ENCODE measurements at places on chromosomes 16 and 17. TPM values are rescaled to one million over a fixed set of nuclear protein-coding genes. Genes with fewer than 3 reads are reported as not detected.

DNA sequence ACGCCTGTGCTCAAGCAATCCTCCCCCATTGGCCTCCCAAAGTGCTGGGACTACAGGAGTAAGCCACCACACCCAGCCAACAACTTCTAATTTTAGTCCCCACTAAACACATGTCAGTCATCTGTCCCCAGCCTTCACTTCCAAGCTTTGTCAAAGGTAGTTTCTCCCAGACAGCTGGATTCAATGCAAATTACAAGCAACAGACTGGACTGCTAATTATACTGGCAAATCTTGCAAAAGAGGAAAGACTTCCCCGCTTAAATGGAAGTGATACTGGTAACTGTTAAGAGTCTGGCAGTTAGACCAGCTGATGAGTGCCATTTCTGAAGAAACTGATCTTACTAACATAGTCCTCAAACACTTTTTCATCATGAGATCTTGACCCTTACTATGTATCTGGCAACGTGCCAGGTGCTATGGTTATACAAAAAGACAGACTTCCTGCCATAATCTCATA, 8.2 kb upstream of the GGA2 start:
- peaks cover 4% of the 10 kb centered on the region for H3K4me1 ChIP-seq
- no peak overlapping the region for H3K27ac ChIP-seq
- DNase-seq: peak; percentile 33
- no peaks in the 10 kb centered on the region for H3K27me3 ChIP-seq

DNA sequence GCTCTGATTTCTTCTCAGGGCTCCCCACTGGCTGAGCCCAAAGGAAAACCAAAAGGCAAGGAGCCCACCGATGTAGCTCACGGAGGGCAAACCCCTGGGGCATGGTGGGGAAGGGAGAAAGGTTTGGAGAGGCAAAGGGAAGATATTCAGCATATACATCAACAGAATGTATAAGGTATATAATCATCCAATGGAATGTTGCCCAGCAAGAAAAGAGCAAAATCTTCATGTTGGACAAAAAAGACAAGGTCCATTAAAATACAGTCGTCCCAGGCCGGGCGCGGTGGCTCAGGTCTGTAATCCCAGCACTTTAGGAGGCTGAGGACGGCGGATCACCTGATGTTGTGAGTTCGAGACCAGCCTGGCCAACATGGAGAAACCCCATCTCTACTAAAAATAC, 1.6 kb downstream of the CPPED1 start:
- H3K4me1 ChIP-seq: peaks cover 3% of the 10 kb centered on the region
- DNase-seq: no peak
- H3K36me3 ChIP-seq: no peaks in the 10 kb centered on the region
- H3K27ac ChIP-seq: no peak overlapping the region
- H3K4me3 ChIP-seq: no peak overlapping the region

GRCh38 chr17:19718041-19718612, 1.7 kb upstream of the SLC47A2 start:
- no peak overlapping the region for H3K27ac ChIP-seq
- H3K36me3 ChIP-seq: no peaks in the 10 kb centered on the region
- no peak for DNase-seq
- peaks cover 43% of the 10 kb centered on the region for H3K4me1 ChIP-seq

- H3K27me3 ChIP-seq: no peaks in the 10 kb centered on the region
- DNase-seq: no peak
- H3K4me1 ChIP-seq: peaks cover 3% of the 10 kb centered on the region
- H3K36me3 ChIP-seq: peaks cover 3% of the 10 kb centered on the region
- H3K4me3 ChIP-seq: no peak overlapping the region
These were observed 40.1 kb downstream of the CPNE2 start for GRCh38 chr16:57132470-57132869.

- no peak overlapping the region for H3K4me3 ChIP-seq
- peaks cover 60% of the 10 kb centered on the region for H3K36me3 ChIP-seq
- no peak overlapping the region for H3K27ac ChIP-seq
- H3K4me1 ChIP-seq: no peaks in the 10 kb centered on the region
These were observed 25.6 kb downstream of the ATP6V0A1 start for GRCh38 chr17:42484304-42484703.

DNA sequence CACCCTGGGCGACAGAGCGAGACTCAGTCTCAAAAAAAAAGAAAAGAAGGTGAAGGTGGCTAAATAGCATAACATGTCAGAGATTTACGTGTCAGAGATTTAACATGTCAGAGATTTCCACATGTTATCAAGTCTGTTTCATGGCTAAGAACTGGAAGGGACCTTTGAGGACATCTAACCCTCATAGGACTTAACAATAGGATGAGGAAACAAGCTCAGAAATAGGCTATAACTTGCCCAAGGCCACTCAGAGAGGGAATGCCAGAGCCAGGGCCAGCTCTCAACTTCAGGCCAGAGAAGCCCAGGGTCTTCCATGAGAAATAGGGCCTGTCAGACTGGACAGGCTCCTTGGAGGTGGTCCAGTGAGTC, 26.8 kb upstream of the ZNF629 start:
- H3K27me3 ChIP-seq: no peaks in the 10 kb centered on the region
- peak overlapping the region; percentile 56 for H3K4me3 ChIP-seq
- H3K4me1 ChIP-seq: peaks cover 8% of the 10 kb centered on the region
- peak overlapping the region; percentile 74 for H3K27ac ChIP-seq
- no peak for DNase-seq

DNA sequence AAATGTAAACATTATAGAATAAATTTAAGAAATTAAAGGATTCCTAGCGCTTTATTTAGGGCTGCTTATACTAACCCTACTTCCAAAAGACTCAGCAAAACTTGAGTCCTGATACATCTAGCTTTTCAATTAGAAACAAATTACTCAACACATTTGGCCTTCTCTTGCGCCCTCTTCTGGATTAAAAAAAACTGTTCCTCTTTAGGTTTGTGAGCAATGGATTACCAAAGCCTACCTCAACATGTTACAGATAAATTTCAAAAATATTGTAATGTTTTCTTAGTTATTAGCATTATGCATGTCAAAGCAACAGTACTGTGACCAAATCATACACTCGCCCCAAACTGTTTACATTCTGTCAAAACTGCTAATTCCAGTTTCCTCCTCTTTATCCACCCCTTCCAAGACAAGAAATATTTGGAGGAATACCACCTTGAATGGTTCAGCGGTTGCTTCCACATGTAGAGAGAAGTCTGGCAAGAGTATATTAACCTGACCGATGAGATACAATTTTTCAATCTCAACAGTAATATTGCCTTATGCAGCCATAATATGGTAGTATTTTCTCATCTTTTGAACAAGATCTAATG, 2.7 kb downstream of the NUFIP2 start:
- H3K36me3 ChIP-seq: peaks cover 18% of the 10 kb centered on the region
- peak overlapping the region; percentile 56 for H3K4me3 ChIP-seq
- peaks cover 7% of the 10 kb centered on the region for H3K4me1 ChIP-seq

DNA sequence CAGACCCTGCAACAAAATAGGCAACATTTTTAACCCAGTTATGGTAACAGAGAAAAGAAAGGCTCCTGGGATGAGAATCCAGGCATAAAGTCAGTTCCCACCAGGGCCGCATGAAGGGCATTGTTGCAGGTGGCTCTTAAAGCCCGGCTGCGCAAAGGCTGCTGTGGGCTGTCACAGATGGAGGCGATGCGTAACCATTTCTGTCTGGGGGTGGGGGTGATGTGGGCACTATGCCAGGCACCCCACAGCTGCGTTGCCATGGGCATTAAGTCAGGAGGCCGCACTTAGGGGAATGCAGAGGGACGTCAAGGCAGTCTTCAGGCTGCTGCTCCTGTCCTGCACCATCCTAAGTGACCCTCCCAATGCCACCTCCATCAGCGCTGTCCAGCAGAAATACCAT, 228.4 kb downstream of the CPPED1 start:
- H3K27ac ChIP-seq: no peak overlapping the region
- H3K36me3 ChIP-seq: no peaks in the 10 kb centered on the region

- no peak for DNase-seq
- no peak overlapping the region for H3K4me3 ChIP-seq
- H3K4me1 ChIP-seq: no peaks in the 10 kb centered on the region
These were observed 8.6 kb upstream of the VAC14 start for GRCh38 chr16:70809392-70810060.

- H3K27me3 ChIP-seq: no peaks in the 10 kb centered on the region
- H3K4me3 ChIP-seq: no peak overlapping the region
- DNase-seq: peak; percentile 82
- peaks cover 69% of the 10 kb centered on the region for H3K4me1 ChIP-seq
- no peaks in the 10 kb centered on the region for H3K36me3 ChIP-seq
These were observed 262.5 kb downstream of the CBLN1 start for GRCh38 chr16:49019081-49019633.

- no peak overlapping the region for H3K27ac ChIP-seq
- H3K36me3 ChIP-seq: no peaks in the 10 kb centered on the region
- no peaks in the 10 kb centered on the region for H3K27me3 ChIP-seq
- no peak for DNase-seq
- H3K4me1 ChIP-seq: no peaks in the 10 kb centered on the region
These were observed 211.9 kb downstream of the PRKCA start for GRCh38 chr17:66514227-66514806.

DNA sequence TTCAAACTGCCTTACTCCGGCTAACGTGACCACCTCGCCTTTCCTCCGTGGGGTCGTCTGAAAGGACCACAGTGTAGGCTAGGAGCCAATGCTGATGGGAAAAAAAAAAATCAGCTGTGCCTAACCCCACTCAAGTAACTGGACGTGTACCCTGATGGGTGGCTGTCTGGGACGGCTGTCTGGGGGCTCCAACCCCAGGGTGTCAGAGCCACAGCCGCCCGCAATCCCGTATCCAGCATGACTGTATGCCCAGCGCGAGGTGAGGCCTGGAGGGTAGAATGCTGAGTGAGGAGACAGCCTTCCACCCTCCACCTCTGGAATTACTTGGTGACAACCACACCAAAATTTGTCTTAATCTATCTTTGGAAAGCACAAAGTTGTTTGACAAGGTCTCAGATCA, 2.8 kb downstream of the CSNK1D start:
- H3K27me3 ChIP-seq: no peaks in the 10 kb centered on the region
- DNase-seq: no peak
- peaks cover 51% of the 10 kb centered on the region for H3K36me3 ChIP-seq
- H3K4me1 ChIP-seq: peaks cover 44% of the 10 kb centered on the region

DNA sequence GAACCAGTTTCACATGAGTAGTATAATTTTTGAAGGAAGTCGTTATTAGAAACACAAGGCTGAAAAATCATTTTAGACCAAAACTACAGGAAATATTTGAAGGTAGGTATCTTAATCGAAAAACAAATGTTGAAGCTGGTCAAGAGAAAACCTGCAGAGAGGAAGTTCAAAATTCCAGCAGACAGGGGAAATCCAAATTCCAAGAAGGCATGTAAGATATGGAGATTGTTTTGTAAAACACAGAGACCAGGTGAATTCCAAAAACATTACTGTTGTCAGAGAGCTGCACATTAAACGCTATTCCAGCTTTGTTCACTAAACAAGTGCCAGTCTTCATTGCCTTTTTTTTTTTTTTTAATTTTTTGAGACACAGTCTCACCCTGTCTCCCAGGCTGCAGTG, 38.4 kb downstream of the ADAMTS18 start:
- H3K27ac ChIP-seq: no peak overlapping the region
- H3K4me1 ChIP-seq: no peaks in the 10 kb centered on the region
- H3K36me3 ChIP-seq: no peaks in the 10 kb centered on the region
- no peaks in the 10 kb centered on the region for H3K27me3 ChIP-seq
- no peak overlapping the region for H3K4me3 ChIP-seq

DNA sequence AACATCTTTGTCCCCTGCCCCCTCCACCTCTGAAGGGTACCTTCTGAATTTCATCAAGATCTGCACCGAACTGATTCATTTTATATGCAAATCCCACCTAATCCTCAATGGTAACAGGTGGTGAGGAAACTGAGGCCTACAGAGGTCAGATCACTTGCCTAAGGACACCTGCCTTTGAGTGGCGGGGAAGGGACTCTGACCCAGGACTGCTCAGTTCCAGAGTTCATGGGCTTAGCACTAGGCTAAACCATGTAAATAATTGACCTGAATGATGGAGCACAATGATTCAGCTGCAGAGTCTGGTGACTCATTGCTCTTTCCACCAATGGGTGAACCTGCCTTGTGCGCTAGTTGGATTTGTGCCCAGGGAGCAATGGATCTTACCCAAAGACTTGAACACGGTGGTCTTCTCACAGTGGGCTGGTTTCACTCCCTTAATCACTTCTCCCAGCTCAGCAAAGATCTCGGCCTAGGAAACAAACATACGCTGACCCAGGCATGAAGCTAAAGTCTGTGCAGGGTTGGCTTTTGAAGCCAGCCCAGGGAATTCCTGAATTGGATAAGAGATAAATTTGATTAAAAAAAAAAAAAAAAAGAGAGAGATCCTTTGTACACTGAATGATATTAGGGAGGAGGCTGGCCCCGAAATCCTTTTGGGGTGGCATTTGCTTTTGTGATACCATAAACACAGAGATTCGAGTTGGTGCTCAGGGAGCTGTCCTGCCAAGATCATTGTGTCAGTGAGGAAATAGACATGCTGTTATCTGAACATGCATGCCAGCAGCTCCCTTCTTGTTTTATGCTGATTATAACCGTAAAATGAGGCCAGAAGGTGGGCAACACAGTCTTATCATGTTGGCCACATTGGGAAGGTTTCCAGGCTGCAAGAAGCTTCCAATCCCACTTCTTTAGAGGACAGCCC, 17.0 kb downstream of the CRYM start:
- no peak for DNase-seq
- no peaks in the 10 kb centered on the region for H3K27me3 ChIP-seq
- no peaks in the 10 kb centered on the region for H3K4me1 ChIP-seq
- no peak overlapping the region for H3K27ac ChIP-seq

DNA sequence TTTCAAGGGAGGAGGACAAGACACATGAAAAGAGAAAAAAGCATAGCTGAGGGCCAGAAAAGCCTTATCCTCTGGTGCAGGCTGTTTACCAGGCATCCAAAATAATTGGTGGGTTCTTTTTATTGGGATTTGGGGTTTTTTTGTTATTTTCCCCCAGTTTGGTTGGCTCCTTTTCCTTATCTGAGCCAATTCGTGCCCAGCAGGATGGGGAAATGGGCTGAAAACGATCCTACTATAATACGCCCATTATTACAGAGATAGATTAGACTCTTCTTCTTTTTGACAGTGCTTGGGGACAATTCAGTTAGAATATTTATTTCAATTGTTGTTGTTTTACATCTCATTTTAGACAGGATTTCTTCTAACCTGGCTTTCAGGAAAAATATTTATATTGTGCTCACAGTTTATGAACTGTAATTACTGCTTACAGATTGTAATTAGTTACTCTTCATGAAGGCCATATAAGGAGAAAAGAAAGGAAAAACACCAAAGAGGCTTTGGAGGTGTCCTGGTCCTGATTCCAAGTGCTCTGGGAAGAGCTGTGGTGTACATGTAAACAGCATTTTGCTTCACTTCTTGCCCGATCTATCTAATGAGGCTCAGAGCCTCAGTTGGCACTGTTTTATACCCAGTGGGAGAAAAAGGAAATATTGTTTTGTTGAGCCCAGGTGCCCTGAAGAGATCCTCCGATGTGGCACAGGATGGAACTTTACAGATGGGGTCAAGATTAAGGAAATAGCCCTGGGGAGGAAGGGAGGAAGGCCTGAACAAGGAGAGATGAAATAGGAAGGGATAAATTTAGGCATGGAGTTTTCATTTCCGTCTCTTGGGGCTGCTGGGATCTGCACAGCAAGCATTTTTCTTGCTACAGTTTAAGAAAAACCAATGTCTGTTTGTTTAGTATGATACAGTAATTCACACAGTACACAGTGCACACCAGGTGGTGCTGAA, 611 bp upstream of the ANKRD40 start:
- H3K27ac ChIP-seq: peak overlapping the region; percentile 99
- peaks cover 26% of the 10 kb centered on the region for H3K4me1 ChIP-seq
- no peaks in the 10 kb centered on the region for H3K27me3 ChIP-seq
- H3K4me3 ChIP-seq: peak overlapping the region; percentile 75

Gene PPM1E
- 2.5 TPM for polyA plus RNA-seq

Gene KRTAP3-2
- 1.6 TPM for polyA plus RNA-seq

Gene TEKT5
- polyA plus RNA-seq: not detected

Gene KRTAP4-9
- polyA plus RNA-seq: not detected

Gene EPOP
- 0.78 TPM for polyA plus RNA-seq

Gene PPY
- polyA plus RNA-seq: not detected

Gene TP53TG3C
- not detected for polyA plus RNA-seq
